Stimulated activated CD4-positive, alpha-beta T cell treated with anti-CD3 and anti-CD28 coated beads, Interleukin-4, amount 100 ng/mL, for 1 hour (primary cell): ENCODE measurements at places on chromosomes 5 and 9.
A peak's percentile ranks its signal among the peaks of the same experiment; 100 is the strongest.

DNA sequence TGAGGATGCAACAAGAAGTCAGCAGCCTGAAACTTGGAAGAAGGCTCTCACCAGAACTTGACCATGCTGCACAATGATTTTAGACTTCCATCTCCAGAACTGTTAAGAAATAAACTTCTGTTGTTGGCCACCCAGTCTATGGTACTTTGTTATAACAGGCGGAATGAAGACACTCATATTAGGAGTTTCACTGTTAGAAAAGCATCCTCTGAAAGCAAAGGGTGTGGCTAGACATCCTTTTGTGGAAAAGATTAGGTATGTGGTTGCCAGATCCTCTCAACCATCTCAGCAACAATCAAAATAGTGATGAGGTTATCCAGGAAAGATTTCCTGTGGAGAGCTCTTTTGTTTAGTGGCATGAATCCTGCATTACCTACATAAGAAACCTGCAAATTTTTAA lies 20.7 kb downstream of the ITGA2 start:
- DNase-seq: no peak

DNA sequence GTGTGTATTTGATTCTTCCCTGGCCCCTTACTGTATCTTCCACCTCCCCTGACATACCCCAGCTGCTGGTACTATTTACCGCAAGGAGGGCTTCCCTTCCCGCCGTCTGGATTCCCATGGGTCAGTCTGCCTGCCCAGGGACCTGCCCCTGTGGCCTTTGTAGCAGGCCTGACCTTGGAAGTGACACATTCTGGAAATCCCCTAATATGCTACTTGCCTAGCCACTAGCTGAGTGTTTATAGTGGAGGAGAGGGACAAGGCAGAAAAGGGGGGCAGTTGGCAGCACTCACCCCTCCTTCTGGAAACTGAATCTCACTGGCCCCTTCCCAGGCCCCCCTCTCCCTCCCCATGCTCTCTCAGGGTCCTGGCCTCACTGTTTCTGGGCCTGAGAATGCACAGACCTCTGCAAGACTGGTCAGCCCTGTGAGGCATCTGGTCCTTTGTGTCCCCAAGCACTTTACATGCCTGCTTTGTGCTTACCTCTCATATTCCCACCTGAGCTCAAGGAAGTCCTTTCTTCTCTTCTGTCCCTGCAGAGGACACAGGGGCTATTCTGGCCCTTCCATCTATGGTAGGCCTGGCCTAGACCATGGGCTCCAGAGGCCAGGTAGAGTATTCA lies 8.2 kb upstream of the CCL21 start:
- DNase-seq: no peak

DNA sequence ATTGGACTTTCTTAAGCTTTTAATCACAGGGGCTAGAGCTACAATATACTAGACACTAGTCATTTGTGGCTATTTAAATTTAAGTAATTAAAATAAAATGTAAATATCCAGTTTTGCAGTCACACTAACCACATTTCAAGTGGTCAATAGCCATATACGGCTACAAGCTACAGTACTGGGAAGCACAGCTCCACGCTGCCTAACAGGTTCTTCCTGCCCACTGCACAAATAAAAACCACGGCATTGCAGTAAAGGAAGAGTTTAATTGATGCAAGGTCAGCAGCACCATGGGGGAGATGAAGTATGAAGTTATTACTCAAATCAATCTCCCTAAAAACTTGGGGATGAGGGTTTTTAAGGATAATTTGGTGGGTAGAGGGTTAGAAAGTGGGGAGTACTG lies 134.1 kb downstream of the LURAP1L start:
- no peak for DNase-seq

DNA sequence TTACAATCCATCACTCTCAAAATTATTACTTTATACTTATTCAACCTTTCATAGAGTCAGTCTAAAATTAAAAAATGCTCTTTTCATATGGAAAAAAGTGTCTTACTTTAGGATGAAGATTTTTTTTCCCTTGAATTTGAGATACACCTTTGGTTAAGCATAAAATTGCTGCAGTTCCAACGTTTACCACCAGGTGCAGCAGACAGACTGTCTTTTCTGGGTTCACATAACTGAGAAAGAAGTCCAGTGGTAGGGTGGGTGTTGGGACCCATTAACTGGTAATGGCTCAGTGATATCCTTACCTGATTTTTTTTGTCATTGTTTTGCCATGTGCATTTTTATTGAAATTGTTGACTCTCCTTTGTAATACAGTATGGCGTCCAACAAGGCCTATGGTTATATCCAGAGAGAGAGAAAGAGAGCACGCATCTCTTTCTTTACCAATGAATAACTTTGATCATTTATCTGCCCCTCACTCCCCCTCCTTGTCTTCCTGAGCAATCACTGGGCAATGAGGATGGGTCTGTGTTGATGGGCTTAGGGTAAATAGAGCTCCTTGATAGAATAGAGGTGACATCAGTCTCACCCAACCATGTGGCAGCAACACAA lies 98.4 kb downstream of the FBXL7 start:
- DNase-seq: no peak

DNA sequence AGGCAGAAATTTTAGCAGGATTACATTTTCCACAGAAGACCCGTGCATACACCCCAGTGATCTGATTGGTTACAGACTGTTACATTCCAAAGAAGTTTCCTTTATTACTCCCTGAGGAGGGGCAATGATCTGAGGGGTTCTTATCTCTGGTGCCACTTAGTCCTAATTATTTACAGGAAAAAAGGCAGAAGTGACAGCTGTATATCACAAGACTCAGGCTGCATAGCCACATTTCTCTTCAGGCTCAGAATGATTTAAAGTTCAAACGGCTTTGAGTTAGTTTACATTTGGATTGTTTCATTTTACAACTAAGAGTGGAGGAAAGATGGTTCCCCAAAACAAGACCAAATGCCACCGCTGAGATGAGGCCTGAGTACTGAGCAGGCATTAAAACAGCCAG lies 17.3 kb downstream of the NAIF1 start:
- no peak for DNase-seq

DNA sequence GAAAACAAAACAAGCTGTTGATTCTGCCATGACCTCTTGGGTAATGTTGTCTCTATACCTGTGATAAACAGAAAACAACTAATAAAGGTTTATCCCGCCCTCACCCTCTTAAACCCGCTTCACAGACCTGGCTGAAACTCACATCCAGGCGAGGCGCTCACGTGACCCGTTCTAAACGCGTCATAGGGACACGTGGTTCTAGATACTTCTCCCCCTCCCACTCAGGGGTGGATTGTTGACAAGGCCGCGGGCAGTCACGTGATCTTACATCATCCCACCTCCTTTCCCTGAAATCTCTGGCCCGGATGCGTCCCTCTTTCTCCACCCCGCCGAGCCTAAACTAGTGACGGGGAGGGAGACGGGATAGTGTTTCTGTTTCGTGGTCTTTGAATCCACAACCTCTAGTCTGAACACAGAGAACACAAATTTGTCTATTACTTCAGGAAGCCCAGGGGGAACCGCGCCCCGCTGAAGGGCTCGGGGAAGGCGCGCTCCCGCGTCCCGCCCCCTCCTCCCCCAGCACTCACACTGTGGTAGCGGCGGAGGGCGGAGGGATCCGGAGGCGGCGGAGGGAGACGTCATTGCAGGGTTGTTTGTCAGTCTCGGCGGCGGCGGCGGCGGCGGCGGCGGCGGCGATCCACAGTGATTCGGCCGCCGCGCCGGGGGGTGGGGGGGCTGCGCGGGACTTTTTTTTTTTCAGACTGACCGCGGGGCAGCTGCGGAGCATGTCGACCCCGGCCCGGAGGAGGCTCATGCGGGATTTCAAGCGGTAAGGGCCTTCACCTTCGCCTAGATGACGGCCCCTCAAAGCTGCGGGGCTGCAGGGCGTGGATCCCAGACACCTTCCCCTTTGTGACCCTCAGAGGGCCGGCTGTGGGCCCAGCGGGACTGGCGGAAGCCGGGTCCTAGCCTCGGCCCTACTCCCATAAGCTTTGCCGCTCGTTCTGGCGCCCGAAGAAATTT lies at the start of gene UBE2B:
Gene UBE2B (plus strand): TSS at position 699 of the 963 bp plus-strand sequence. CDS start 27 bp downstream, at position 726.
- peak; percentile 97 for DNase-seq

DNA sequence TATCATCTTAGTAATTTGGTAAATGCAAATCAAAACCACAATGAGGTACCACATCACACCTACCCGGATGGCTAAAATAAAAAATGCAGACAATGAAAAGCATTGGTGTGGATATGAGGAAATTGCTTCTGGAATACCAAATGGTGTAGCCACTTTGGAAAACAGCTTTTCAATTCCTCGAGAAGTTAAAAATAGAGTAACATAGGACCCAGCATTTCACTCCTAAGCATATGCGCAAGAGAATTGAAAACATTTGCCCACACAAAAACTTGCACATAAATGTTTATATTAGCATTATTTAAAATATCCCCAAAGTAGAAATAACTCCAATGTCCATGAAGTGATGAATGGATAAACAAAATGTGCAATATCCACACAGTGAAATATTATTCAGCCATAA lies 608.7 kb downstream of the ISL1 start:
- DNase-seq: no peak

DNA sequence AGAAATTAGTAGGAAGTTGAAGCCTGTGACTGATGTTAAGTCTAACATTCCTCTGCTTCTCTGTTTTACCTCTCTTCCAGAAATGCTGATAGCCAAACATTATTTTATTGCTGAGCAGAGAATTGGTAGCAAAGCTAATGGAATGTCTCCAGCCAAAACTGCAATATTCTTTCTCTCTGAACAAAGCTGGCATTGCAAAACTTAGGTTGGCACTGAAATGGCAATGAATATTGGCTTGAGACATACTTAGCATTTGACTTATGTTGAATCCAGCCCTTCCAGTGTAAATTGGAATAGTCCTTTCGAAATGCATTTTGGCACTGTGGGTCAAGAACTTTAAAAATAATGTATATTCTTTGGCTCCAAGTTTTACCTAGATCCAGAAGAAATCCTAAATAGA lies 21.1 kb downstream of the FAF2 start:
- DNase-seq: no peak

DNA sequence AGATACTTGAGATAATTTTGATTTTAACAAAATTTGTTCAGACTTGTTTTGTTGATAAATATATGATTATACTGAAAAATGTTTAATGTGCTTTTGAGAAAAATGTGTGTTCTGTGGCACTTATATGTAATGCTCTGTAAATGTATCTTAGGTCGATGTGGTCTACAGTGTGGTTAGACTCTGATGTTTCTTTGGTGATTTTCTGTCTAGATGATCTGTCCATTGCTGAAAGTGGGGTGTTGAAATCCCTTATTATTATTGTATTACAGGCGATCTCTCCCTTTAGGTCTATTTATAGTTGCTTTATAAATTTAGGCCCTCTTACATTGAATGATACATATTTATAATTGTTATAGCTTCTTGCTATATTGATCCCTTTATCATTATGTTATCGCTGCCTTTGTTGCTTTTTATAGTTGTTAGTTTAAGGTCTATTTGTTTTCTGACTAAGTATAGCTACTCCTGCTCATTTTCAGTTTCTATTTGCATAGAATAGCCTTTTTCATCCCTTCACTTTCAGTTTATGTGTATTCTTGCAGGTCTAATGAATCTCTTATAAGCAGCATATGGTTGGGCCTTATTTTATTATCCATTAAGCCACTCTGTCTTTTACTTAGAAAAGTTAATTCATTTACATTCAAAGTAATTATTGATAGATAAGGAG lies 124.3 kb downstream of the MRPS30 start:
- DNase-seq: no peak

- DNase-seq: no peak
Measured at GRCh38 chr9:19985081-19985480, 196.2 kb upstream of the SLC24A2 start.

DNA sequence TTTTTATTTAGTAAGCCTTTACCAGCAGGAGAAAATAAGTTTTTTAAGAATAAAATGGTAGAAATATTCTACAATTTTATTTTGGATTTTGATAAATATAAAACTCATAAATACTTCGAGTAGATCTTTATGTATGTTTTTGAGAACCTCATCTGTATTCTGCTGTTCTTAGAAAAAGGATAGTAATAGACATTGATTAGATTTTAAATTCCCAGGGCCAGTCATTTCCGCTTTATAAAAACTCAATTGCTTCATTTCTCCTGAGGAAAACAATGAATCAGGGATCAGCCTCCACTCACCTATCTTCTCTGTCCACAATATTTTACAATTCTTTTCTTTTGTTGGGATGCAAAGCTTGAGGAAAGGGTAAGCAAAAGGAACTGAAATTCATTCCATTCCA lies 1983.5 kb upstream of the C9orf72 start:
- no peak for DNase-seq

DNA sequence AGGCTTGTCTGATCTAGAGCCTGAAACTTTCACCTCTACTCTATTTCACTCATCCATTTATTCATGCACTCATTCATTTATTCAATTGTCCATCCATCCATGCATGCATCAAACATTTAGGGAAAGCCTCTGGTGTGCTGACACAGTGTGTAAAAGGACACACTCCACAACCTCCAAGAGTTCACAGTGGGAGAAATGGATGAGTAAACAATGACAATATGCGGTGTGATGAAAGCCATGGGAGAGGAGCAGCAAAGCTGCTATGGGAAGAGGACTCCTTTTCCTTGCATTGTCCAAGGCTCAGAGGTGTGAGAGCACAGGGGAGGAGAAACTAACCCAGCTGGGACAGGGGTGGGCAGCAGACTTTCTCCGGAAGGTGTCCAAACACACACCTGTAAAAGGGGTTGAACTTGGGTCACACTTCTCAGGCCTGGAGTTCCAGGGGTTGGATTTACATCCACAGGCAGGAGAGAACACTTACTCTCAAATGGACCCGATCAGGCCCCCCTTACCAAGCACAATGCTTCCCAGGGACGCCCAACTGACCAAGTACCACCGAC lies 21.2 kb upstream of the PFDN1 start:
- no peak for DNase-seq

GRCh38 chr5:43401827-43402226 lies 10.4 kb downstream of the CCL28 start:
- no peak for DNase-seq

DNA sequence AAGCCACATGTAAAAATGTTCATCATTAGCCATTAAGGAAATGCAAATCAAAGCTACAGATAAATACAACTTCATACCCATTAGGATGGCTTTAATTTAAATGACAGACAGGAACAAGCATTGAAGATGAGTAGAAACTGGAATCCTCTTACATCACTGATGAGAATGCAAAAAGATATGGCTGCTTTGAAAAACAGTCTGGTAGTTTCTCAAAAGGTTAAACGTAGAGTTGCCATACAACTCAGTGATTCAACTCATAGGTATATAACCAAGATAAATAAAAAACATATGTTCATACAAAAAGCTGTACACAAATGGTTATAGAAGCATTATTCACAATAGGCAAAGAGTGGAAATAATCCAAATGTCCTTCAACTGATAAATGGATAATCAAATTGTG lies 228.8 kb upstream of the ZNF462 start:
- DNase-seq: no peak

DNA sequence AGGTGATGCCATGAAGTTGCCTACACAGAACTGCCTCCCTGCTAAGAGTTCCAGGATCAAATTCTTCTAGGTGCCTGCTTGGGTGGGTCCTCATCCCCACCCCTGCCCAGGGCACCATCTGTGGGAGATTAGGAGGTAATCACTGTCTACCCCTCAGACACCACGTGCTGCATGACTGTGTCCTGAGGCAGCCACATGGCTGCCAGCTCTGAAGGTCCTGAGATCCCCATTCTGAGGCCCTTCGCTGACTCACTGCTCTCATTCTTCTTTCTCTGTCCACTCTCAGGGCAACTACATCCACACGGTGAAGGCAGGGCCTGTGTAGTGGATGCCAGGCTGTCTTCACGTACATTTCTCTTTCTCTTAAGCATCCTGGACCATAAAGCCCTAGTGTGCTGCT lies 222.9 kb upstream of the ANKRD55 start:
- DNase-seq: no peak

- DNase-seq: no peak
Measured at GRCh38 chr5:6134281-6134680, 244.1 kb downstream of the MED10 start.

GRCh38 chr5:66848749-66849641 lies 252.8 kb downstream of the MAST4 start:
- no peak for DNase-seq
